ENCODE measurements at places on chromosomes 1 and 21.

DNA sequence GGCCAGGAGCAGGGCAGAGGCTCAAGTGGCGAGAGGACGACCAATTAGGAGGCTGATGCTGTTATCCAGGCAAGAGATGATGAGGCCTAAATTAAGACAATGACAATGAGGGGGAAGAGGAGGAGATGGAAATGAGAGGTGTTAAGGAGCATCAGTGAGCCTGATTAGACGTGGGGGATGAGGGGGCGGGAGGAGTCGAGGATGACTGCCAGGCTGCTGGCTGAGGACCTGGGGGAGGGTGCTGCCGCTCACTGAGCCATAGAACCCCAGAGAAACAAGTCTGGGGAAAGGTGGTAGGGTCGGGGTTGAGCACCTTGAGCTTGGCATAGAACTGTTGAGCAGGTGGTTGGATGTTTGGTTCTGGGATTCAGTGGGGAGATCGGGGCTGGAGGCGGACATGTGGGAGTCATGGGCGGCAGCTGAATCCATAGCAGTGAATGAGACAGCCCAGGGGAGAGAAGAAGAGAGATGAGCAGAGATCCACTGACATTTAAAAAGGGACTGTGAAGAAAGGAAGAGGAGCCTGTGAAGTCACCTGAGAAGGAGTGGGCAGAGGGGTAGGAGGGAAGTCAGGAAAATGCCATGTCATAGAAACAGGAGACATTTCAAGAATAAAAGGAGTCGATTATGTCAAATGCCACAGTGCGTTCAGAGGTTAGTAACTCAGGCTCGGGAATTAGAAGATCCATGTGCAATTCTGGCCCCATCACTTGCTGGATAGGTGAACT lies 28.5 kb downstream of the DLGAP3 start:
- DNase-seq, result no peak

DNA sequence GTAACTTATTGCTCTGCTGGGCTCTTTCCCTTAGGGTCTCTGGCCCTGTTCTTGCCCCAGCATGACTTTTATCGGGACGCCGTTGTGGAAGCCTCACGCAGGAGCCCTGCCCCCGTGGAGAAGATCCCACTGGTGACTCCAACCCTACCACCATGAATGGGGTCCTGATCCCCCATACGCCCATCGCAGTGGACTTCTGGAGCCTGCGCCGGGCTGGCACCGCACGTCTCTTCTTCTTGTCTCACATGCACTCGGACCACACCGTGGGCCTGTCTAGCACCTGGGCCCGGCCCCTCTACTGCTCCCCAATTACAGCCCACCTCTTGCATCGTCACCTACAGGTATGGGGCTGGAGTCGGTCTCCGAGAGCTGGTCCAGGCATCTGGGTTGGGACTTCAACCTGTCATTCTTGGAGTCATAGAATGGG lies 322 bp downstream of the DCLRE1B start:
- DNase-seq, result no peak

DNA sequence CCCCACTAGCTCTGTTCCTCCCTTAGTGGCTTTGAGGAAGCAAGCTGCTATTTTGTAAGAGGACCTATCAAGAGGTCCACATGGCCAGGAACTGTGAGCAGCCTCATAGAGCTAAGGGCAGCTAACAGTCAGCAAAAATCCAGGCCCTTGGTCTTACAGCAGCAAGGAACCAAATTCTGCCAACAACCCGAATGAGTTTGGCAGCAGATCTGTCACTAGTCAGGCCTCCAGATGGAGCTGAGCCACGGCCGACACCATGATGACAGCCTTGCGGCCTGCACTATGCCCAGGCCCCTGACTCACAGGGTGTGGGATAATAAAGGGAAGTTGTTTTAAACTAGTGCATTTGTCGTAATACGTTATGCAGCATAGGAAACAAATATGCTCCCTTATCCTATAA lies 28.0 kb upstream of the H3-3A start:
- no peak for DNase-seq

DNA sequence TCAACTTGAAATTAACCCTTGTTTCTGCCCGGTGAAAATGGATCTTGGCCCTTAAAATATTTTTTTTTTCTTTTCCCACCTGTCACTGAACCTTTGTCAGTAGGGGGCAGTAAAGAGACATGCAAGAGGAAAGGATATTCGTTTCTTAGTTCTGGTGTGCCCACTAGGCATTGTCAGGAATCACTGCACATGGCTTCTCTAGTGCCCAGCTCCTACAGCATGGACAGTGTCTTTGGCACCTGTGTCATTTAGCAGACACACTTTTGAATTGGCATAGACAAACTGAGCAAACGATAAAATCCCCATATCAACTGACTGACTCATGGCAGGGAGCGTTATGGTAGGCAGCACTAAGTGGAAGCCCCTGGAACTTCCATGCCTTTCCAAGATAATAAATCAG lies 1048.1 kb downstream of the BRINP3 start:
- DNase-seq, result no peak

DNA sequence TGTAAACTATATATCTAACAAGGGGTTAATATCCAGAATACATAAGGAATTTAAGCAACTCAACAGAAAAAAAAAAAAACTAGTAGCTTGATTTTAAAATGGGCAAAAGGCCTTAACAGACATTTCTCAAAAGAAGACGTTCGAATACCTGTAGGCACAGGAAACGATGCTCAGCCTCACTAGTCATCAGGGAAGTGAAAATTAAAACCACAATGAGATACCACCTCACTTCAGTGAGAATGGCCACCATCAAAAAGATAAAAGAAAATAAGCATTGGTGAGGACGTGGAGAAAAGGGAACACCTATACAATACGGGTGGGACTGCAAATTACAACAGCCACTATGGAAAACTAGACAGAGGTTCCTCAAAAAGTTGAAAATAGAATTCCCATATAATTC lies 37.3 kb downstream of the NPHP4 start:
- DNase-seq, result no peak

GRCh38 chr1:234583755-234584419 lies 26.1 kb downstream of the IRF2BP2 start:
- DNase-seq, result no peak

DNA sequence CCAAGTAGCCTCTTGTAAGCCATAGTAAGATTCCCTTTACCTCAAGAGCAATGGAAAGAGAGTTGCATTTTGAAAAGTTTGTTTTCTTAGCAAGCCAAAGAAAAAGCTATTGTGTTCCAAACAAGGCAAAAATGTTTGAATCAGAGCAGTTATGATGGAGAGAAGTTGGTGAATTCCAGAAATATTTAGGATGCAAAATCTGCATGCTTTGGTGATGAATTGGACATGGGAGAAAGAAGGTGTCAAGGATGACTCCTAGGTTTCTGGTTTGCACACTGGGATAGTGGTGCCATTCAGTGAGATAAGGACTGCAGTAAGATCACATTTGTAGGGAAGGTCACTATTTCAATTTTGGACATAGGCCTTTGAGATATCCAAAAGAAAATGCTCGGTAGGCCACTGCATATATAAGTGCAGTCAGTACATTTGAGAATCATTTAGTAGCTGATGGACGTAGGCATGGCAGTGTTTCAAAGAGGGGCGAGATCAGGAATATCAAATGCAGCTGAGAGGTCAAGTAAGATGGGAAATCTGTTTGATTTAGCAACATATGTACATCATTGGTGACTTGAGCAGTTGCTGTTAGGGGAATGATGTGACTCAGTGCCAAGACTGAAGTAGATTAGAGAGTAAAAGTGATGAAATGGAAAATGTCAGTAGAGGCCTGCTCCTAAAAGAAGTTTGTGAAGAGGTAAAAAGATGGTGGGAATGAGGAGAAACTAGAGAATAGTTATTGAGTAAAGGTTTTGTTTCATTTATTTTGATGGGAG lies 33.9 kb upstream of the GPR25 start:
- no peak for DNase-seq
